Naive thymus-derived CD8-positive, alpha-beta T cell (primary cell): ENCODE measurements at places on chromosomes 11 and 22. TPM values are rescaled to one million over a fixed set of nuclear protein-coding genes. Genes with fewer than 3 reads are reported as not detected.

The OR8D4 gene
- total RNA-seq: not detected

The THRSP gene
- not detected for total RNA-seq

The MIAT gene
- 362 TPM for total RNA-seq

The PTGDR2 gene
- 0.16 TPM for total RNA-seq

The LIF gene
- not detected for total RNA-seq

The SHISA8 gene
- 0.44 TPM for total RNA-seq

The GAL gene
- not detected for total RNA-seq

DNA sequence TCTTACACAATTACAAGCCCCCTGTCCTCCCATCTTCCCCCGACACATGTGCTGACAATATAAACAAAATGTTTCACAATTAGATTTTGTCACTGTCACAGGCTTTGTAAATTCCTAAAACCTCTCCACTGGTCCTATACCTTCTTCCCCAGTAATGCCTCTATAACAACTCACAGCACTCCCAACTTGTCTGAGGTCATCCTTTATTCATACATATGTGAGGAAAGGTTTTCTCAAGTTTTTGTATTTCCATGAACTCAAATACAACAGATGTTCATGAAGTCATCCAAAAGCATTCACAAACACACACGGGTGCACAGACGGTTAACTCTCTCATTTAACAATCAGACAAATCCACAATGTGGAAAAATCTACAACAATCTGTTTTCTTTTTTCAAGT is 1.9 kb downstream of the OR52H1 start:
- no peak for DNase-seq

DNA sequence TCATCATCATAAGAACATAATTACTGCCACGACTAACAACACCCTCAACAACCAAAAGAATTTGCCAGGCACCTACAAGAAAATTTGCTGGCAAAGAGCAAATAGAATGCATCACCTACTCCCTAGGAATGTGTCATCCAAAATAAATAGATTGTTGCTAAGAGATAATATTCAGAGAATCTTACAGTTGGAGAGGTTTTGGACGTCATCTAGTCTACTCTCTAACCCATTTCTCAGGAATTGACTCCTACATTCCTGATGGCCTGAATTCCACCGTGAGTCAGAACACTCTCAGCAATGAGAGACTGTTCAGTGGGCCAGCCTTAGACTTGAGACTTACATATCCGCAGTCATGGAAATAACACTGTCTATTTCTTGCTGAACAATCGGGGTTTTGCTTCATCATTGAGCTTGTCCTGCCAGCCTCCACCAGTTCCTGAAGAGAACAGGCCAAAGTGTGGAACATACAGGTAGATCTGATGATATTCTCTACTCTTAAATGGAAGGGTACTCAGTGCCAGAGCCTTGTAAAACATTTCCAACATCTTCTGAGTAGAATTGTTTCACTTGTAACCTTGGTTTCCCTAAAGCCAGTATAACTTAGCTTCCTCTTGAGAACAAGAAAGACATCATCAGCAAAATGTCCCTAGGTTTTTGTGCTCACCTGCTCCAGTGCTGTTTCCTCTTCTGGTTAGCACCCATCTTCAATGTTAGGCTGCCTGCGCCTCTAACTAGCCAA is 8.3 kb downstream of the KIRREL3 start:
- no peak for DNase-seq

DNA sequence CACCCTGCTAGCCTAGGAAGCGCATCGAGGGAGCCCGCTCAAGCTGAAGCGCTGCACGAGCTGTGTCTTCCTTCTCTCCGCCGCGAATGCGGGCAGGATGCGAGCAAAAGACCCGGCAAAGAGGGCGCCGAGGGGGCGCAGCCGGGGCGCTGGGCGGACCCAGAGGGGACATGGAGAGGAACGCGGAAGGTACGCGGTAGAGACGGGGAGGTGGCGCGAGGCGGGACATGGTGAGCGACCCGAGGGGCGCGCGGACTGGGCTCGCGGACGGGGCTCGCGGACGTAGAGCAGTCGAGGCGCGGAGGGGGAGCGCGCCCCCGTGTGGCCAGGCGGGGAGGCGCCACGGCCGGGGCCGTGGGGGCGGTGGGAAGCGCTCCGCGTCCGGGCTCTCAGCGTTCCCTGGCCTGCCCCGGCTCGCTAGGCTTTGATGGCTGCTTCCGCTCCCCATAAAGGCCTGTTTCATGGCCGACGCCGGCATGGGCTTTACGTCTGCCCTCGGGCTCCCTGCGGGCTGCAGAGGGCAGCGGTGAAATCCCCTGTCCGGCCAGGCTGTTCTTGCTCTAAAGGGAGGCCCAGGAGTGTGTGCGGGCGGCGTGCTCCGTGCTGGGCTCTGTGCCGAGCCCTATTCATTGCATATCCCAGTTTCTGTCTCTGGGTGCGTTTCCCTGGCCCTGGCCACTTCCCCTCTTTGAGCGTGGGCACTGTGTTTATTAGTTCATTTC is 31.2 kb upstream of the TRIM29 start:
- peak; percentile 67 for DNase-seq

DNA sequence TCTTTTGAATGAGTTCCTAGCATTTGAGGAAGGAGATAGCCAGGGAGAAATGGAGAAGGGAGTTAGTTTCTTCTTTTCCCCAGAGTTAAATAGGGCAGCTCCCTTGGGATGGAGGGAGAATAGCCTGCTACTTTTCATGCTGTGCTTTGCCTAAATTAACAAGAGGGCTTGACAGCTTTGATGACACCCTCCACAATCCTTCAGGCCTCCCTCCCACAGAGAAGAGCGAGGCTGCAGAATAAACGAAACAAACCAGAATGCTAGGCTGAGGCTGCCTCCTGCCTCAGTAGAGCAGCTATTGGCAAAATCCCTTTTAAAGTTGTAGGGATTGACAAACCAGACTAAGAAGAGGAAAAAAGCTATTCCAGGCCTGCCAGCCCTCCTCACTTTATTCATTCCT is 94.6 kb downstream of the C11orf58 start:
- DNase-seq: no peak

DNA sequence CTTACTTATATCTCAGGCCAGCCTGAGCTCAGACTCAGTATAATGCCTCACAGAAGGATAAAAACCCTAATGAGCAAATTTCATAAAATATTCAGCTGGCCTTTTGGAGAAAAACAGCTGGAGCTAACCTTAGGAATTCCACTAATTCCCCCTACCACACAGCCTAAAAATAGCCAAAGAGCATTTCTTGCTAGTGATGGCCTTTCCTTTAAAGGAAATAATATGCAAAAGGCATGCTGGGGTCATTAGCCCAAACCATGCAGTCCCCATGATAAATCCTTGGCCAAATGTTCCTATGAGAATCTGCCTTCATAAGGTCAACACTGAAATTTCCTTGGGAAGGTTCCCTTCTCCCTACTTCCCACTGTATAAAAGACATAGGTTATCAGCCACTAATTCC is 38.2 kb downstream of the SYTL2 start:
- no peak for DNase-seq

DNA sequence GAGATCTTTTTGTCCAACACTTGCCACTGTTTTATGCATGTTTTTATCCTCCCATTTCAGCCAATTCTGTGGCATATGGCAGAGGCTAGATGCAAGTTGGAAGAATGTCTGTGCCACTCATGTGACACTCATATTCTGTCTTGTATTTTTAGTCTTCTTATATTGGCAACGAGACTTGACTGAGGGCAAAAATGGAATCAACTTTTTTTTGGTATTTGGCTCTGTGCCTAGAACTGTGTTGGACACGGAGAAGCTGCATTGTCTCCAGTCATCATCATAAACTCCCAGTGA is 1.7 kb upstream of the FZD4 start:
- no peak for DNase-seq

GRCh38 chr11:102135256-102135655 is 25.0 kb downstream of the YAP1 start:
- no peak for DNase-seq

- no peak for DNase-seq
These were observed 64.2 kb upstream of the BLID start for GRCh38 chr11:122179961-122180834.

DNA sequence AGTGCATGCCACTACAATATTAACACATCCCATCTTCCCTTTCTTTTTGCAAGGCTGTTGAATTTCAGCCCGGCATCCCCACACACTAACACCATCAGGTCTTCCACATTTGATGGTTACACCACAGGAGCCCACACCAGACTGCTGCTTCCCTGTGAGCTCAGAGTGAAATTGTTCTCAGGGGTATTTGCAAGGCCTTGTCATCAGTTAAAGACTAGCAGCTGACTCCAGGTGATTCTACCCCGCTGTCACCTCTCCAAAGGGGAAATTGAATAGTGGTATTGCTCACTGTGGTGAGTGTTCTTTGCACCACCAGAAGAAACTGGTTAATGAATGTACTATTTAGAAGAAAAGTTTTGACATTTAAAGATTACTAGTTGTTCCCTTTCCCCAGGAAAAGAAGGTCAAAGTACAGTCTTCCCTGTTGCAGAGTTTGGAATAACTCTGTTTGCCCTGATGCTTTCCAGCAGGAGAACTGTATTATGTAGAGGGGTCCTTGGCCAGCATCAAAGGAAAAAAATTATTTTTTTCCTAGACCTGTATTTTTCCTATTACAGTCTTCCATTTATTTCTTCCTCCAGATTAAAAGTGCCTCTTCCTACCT is 41.9 kb downstream of the BID start:
- no peak for DNase-seq

- no peak for DNase-seq
These were observed 9.5 kb downstream of the VPS37C start for GRCh38 chr11:61151545-61152252.

- no peak for DNase-seq
These were observed 368.7 kb downstream of the METTL15 start for GRCh38 chr11:28476864-28477263.

DNA sequence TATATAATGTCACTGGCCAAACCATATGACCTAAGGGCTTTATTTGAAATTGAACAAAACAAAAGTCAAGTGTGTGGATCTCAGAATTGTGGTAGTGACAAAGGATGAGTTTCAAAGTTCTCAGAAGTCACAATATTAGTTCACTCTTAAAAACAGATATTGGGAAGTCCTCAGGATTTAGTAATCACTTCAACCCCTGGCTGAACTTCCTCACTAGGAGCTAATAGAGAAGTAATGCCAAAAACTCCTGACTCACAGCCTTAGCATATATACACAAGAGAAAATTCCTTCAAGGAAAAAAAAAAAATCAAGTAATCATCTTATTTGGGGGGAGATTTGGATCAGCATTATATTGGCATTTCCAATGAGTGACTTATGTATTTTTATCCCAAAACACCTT is 75.6 kb upstream of the APOA1 start:
- no peak for DNase-seq

- DNase-seq: no peak
These were observed 60.8 kb downstream of the MYO7A start for GRCh38 chr11:77188633-77189491.

DNA sequence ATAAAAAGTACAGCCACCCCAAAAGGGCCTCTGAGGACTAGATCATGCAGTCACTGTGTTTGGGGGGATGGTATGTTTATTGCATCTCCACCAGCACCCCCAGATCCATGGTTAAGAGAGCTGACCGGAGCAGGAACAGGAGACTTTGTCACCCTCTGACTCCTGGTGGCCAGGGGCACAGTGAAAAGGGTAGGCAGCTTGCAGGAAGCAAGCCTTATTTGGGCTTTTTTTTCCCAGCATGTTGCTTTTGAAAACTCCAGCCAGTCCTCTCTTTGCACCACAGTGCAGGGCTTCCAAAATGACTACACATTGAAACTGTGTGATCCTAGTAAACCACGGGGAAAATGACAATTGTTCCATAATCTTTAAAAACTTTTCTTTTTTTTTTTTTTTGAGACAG is 20.6 kb downstream of the PRR5 start:
- DNase-seq: no peak

DNA sequence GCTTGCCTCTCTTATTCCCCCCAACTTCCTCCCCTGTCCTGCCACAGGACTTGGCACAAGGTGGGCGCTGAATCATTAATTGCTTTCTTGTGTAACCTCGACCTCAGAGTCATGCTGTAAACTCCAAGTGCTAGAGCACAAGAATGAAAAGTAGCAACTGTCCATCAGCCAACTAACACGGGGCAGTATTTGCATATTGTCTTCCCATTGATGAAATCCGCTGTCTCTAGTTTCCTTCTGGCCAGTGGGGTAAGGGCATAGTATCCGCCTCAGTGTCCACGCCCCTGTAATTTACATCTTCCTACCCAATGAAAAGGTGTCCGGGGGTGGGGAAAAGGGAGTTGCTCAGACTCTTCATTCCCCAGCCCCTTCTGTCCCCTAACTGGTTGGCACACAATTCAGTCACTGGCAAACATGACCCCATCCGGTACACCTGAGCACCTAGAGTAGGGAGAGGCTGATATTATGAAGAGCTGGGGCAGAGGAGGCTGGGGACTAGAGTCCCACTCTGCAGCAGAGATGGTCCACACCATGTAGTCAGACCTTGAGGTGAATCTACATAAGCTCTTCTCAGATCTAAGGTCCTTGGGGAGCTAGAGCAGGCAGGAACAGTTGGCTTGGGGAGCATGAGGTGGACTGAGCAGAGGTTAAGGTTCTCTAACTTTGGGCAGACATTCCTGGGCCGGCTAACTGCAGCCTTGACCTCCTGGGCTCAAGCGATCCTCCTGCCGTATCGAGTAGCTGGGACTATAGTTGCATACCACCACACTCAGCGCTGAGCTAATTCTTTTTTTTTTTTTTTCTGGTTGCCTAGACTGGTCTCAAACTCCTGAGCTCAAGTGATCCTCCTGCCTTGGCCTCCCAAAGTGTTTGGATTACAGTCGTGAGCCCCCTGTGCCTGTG is 6.8 kb upstream of the GGA1 start:
- no peak for DNase-seq

DNA sequence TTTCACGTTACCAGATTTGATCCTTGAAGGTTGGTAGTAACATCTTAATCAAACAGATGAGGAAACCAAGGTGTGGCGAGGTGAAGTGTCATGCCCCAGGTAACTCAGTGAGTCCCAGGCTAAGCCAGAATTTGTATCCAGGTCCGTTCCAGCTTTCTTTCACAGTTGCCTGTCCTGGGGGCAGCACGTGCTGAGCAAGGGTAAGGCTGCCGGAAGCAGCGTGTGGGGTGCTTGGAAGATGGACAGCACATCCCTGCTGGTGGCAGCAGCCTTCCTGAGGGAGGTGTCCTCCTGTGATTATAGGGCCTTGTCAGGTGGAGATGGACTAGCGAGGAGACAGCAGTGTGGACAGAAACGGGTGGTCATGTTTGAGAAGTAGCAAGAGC is 50.9 kb downstream of the TRIOBP start:
- no peak for DNase-seq

GRCh38 chr22:27718186-27719035 is 83.1 kb downstream of the MN1 start:
- DNase-seq: no peak

GRCh38 chr22:46009730-46010129 is 32.8 kb upstream of the WNT7B start:
- peak; percentile 41 for DNase-seq
